ENCODE measurements at places on chromosomes 12 and 14. TPM values are rescaled to one million over a fixed set of nuclear protein-coding genes. Genes with fewer than 3 reads are reported as not detected.

Gene LPAR5
- 3.3 TPM for total RNA-seq

- H3K27ac ChIP-seq: no peak overlapping the region
- no peaks in the 10 kb centered on the region for H3K36me3 ChIP-seq
- no peak overlapping the region for H3K4me3 ChIP-seq
- DNase-seq: no peak
- no peaks in the 10 kb centered on the region for H3K4me1 ChIP-seq
Observed at GRCh38 chr12:39431797-39432196, 11.1 kb downstream of the KIF21A start.

Gene IL22
- total RNA-seq: 3.1 TPM

DNA sequence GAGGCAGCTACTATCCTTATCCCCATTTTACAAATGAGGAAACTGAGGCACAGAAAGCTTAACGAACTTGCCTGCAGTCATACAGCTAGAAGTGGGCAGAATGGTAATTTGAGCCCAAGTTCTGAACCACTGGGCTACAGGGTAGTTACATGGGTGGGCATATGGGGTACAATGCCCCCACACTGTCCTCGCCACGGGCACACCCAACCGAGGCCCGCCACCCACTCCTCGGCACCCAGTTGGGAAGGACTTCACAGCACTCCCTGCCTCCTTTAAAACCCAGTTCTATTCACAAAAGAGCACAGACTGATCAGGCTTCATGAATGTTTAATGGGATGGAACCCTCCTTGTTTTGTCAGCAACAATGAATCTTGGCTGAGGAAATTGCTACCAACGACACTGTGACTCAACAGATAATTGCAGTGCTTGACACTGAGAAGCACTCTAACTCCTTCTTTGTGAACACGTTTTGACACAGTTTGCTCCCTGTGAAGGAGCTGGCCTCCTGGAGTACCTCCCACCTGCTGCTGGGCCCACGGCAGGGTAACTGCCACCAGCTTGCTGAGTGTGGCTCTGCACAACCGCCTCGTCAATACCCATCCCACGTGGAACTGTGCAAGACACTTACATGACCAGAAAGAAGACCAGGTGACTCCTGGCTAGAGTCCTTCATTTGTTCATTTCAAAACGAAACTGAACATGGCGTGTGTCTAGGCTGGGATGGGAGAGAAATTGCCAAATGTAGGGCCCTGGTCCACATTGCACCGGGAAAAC, 63.5 kb downstream of the CLMN start:
- peaks cover 8% of the 10 kb centered on the region for H3K4me1 ChIP-seq
- H3K27ac ChIP-seq: no peak overlapping the region
- no peak overlapping the region for H3K4me3 ChIP-seq
- no peak for DNase-seq

GRCh38 chr14:101603096-101603495, 41.8 kb downstream of the DIO3 start:
- H3K27ac ChIP-seq: no peak overlapping the region
- H3K36me3 ChIP-seq: no peaks in the 10 kb centered on the region
- no peak for DNase-seq
- H3K4me3 ChIP-seq: no peak overlapping the region

DNA sequence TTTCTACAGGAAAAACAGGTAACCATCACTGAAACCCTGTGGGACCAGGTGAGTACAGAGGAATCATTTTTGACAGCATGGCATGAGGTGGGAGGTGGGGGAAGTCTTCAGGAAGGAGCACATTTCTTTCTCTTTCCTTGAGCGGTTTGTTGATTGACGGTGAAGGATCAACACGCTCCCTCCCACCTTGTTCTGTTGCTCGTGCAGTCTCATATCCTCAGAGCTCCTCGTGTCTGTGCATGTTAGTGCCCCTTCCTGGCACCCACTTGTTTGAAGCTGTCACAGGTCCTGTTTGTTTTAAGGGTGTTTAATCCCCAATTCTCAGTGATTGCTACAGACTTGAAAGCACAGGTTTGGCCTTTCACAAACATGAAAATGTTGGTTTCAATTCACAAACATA, 4.4 kb downstream of the C12orf54 start:
- peaks cover 3% of the 10 kb centered on the region for H3K27me3 ChIP-seq
- no peaks in the 10 kb centered on the region for H3K36me3 ChIP-seq
- no peaks in the 10 kb centered on the region for H3K4me1 ChIP-seq
- H3K27ac ChIP-seq: no peak overlapping the region

- H3K36me3 ChIP-seq: no peaks in the 10 kb centered on the region
- H3K4me1 ChIP-seq: no peaks in the 10 kb centered on the region
- no peak overlapping the region for H3K4me3 ChIP-seq
- DNase-seq: no peak
Observed at GRCh38 chr12:12936983-12937491, 14.9 kb downstream of the GPRC5D start.

DNA sequence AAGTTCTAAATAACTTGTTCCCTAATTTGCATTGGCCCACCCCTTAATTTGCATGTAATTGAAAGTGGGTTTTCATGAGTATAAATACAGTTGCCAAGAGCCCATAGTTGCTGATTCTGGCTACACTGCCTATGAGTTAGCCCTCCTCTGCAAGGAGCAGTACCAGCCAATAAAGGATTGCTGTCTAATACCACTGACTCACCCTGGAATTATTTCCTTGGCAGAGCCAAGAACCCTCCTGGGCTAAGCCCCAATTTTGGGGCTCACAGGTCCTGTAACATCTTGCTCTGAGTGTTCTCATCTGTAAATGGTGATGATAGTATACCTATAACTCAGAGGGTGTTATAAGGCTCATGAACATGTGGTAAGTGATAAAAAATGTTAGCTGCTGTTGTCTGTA, 6.8 kb downstream of the TTC8 start:
- no peak for DNase-seq
- no peaks in the 10 kb centered on the region for H3K36me3 ChIP-seq
- H3K27ac ChIP-seq: no peak overlapping the region
- no peak overlapping the region for H3K4me3 ChIP-seq
- H3K27me3 ChIP-seq: peaks cover 18% of the 10 kb centered on the region
